Activated CD8-positive, alpha-beta T cell treated with anti-CD3 and anti-CD28 coated beads, Interleukin-2, amount 10 ng/mL, durations not matched to agents 7 days and 5 days (primary cell): ENCODE measurements at places on chromosomes 5 and 9. TPM values are rescaled to one million over a fixed set of nuclear protein-coding genes. Genes with fewer than 3 reads are reported as not detected.

- no peaks in the 10 kb centered on the region for H3K36me3 ChIP-seq
- H3K27me3 ChIP-seq, result peaks cover 4% of the 10 kb centered on the region
- no peaks in the 10 kb centered on the region for H3K4me1 ChIP-seq
- no peak overlapping the region for H3K4me3 ChIP-seq
- H3K27ac ChIP-seq, result no peak overlapping the region
- DNase-seq, result no peak
Observed at GRCh38 chr5:151903243-151903653, 21.4 kb downstream of the GLRA1 start.

- H3K27me3 ChIP-seq, result peaks cover 39% of the 10 kb centered on the region
- no peak overlapping the region for H3K4me3 ChIP-seq
- no peaks in the 10 kb centered on the region for H3K4me1 ChIP-seq
- H3K36me3 ChIP-seq, result no peaks in the 10 kb centered on the region
- DNase-seq, result no peak
Observed at GRCh38 chr5:127492854-127493738, 24.3 kb upstream of the PRRC1 start.

DNA sequence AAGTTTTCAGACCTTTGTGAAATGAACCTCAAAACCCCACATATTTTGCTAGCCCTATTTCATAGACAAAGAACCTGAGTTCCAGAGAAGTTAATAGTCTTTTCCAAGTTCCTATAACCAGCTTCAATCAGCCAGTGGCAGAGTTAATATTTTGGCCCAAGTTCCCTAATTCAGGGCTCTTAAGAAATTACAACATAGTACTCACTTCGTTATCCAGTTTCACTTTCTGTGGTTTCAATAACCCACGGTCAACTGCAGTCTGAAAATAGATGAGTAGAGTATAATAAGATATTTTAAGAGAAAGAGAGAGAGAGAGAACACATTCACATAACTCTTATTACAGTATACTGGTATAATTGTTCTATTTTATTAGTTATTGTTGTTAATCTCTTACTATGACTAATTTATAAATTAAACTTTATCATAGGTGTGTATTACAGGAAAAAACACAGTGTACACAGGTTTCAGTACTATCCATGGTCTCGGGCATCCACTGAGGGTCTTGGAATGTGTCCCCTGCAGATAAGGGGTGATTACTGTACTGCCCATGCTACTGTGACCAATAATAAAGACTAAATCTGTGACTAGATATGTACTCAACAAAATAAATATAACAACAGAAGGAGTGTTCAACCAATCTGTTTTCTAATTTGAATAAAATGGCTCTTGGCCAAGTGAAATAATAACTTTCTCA lies 9.3 kb upstream of the MYOT start:
- no peaks in the 10 kb centered on the region for H3K27me3 ChIP-seq
- H3K36me3 ChIP-seq, result no peaks in the 10 kb centered on the region
- peak overlapping the region; percentile 75 for H3K27ac ChIP-seq
- H3K4me3 ChIP-seq, result peak overlapping the region; percentile 69

GRCh38 chr9:31389075-31389474 lies 995.4 kb upstream of the ACO1 start:
- no peaks in the 10 kb centered on the region for H3K36me3 ChIP-seq
- H3K27ac ChIP-seq, result no peak overlapping the region
- H3K4me1 ChIP-seq, result peaks cover 5% of the 10 kb centered on the region
- no peak overlapping the region for H3K4me3 ChIP-seq
- DNase-seq, result no peak

- H3K36me3 ChIP-seq, result no peaks in the 10 kb centered on the region
- H3K4me3 ChIP-seq, result no peak overlapping the region
Observed at GRCh38 chr9:123955637-123956036, 25.7 kb upstream of the DENND1A start.

DNA sequence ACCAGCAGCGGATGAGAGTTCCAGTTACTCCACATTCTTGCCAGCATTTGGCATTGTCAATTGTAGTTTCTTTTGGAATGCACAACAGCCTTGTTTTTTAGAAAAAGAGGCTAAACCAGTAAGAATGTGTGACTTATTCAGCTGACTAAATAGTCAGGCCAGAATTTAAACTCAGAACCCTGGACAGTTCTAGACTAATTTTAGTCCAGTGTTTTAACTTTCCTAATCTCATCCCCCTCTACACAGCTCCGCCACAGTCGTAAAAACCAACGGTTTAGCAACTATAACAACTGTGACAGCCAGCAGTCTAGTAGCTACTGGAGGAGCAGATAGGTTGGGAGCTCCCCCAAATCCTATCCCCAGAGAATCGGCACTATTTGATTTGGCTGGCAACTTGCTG lies 103.7 kb downstream of the FOXD1 start:
- H3K27me3 ChIP-seq, result peaks cover 24% of the 10 kb centered on the region
- no peaks in the 10 kb centered on the region for H3K36me3 ChIP-seq
- H3K27ac ChIP-seq, result no peak overlapping the region
- no peak for DNase-seq

DNA sequence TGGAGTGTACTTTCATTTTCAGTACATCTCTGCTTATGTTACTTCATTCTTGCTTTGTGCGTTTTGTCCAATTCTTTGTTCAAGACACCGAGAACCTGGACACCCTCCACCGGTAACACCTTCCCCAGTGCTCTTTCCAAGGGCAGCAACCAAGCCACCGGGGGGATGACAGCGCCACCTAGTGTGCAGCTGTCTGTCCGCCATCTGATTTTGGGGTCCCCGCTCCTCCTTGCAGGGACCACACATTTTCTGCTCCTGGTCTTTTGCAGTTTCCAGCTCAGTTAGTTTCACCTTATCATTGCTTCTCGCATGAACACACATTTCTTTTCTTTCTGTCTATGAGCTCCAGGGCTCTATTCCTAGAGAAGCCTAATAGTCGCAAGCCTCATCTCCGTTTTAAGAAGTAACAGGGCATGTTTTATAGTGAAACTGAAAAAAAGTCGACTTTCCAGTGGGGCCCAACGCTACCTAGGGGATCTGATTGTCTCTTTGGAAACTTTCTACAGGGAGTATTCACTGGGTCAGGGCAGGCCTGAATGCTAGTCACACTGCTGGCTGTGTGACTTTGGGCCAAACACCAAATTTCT lies 152.1 kb downstream of the FSTL4 start:
- peak; percentile 53 for DNase-seq
- H3K4me3 ChIP-seq, result no peak overlapping the region
- no peaks in the 10 kb centered on the region for H3K36me3 ChIP-seq
- H3K27ac ChIP-seq, result no peak overlapping the region
- no peaks in the 10 kb centered on the region for H3K27me3 ChIP-seq
- H3K4me1 ChIP-seq, result no peaks in the 10 kb centered on the region

GRCh38 chr5:134206627-134207160 lies 19.2 kb downstream of the PPP2CA start:
- no peak overlapping the region for H3K4me3 ChIP-seq
- DNase-seq, result no peak
- H3K27me3 ChIP-seq, result no peaks in the 10 kb centered on the region

DNA sequence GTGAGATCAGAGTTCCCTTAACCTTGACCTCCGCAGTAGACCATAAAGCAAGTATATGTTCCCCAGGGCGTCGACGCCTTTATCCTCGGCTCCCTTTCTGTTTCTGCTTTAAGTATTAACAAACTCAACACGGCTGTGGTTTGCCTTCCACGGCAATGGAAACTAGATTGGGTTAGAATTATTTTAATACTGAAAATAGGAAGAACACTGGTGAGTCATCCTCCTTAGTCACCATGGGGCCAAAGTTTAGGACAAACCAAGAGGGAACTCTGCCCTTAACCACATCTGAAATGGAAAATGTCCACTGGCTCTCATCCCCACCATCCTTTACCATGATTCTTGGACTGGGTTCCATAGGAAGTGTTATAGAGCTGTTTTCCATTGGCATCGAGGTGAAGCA lies 386.1 kb downstream of the ACTL7B start:
- DNase-seq, result no peak
- H3K27ac ChIP-seq, result no peak overlapping the region
- no peaks in the 10 kb centered on the region for H3K27me3 ChIP-seq

DNA sequence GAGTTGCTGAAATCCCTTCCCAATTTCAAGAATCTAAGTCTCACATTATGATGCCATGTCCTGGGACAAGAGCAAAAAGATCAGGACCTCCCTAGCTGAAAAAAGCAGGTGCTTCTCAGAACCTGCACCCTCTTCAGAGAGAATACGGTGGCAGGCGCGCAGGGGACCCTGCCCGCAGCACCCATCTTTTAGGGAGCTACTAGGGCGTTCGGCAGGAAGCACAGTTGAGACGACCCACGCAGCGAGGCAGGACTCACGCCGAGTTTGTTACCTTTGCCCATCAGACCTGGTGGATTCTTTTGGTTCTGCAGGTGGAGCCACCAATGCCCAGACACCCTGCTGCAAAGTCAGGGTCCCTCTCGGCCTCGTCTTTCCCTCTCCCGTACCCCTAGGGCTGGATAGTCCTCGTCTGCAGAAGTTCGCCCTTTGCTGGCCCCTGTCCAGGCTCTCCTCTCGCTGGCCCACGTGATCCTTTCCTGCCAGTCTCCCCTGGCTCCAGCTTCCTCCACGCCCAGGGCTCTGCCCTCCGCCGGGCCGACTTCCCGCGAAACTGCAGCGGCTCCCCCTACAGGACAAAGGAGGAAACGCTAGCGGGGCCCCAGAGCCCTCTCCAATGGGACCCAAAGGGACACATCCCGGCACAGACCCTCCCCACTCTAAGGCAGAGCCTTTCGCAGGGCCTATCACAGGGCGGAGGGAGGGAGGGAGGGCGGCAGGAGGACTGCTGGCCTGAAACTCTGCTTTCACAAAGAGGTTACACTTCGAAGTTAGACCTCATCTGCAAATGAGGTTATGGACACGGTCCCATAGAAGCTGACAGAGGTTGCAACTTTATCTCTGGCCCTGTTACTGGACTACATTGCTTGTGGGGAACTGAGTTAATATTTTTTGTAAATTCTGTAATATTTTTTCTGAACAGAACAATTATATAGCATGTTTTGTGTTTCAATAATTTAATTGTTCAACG lies 28.8 kb downstream of the TMEM174 start:
- no peak overlapping the region for H3K4me3 ChIP-seq
- peaks cover 46% of the 10 kb centered on the region for H3K27me3 ChIP-seq
- peaks cover 3% of the 10 kb centered on the region for H3K4me1 ChIP-seq
- H3K27ac ChIP-seq, result no peak overlapping the region

GRCh38 chr9:124008303-124008693 lies 3.3 kb upstream of the LHX2 start:
- peaks cover 9% of the 10 kb centered on the region for H3K36me3 ChIP-seq
- no peak for DNase-seq
- peaks cover 13% of the 10 kb centered on the region for H3K4me1 ChIP-seq
- peaks cover 76% of the 10 kb centered on the region for H3K27me3 ChIP-seq
- H3K4me3 ChIP-seq, result peak overlapping the region; percentile 42
- peak overlapping the region; percentile 60 for H3K27ac ChIP-seq

DNA sequence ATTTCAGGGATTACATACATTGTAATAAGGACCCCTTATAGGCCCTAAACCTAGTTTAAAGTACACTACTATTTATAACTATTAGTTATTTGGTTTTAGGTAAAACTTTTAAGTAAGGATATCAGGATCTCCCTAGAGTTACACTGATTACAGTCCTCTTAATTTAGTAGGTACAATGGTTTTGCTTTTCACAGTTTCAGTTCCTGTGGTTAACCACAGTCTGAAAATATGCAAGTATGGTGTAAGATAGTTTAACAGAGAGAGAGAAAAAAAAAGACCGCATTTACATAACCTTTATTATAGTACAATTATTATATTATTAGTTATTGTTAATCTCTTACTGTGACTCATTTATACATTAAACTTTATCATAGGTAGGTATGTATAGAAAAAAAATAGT lies 725.3 kb upstream of the PTPRD start:
- H3K4me1 ChIP-seq, result no peaks in the 10 kb centered on the region
- no peaks in the 10 kb centered on the region for H3K27me3 ChIP-seq

GRCh38 chr9:18626046-18626698 lies 152.2 kb downstream of the ADAMTSL1 start:
- no peak for DNase-seq
- no peak overlapping the region for H3K4me3 ChIP-seq
- H3K27me3 ChIP-seq, result no peaks in the 10 kb centered on the region
- H3K4me1 ChIP-seq, result no peaks in the 10 kb centered on the region

DNA sequence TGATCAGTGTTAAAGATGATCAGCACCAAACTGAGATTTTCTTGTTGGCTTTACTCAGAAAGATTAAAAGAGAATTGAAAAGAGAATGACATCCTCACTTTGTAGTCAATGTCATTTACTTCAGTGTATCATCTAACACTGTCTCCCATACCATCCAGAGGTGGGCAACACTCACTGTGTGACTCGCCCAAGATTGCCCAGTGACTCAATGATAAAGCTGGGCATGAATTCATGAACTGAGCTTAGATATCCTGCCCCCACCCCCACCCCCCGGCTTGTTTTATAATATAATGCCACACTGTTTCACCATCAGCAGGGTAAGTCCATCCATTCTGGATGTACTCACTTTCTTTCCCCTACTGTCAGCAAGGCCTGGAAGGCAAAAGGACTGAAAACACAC lies 242.2 kb downstream of the FAM114A2 start:
- no peak for DNase-seq
- no peaks in the 10 kb centered on the region for H3K36me3 ChIP-seq
- no peaks in the 10 kb centered on the region for H3K27me3 ChIP-seq
- H3K27ac ChIP-seq, result no peak overlapping the region
- no peak overlapping the region for H3K4me3 ChIP-seq

GRCh38 chr5:139494832-139495231 lies 12.3 kb upstream of the STING1 start:
- no peak overlapping the region for H3K27ac ChIP-seq
- DNase-seq, result no peak
- H3K4me3 ChIP-seq, result no peak overlapping the region
- H3K4me1 ChIP-seq, result peaks cover 18% of the 10 kb centered on the region

- no peaks in the 10 kb centered on the region for H3K36me3 ChIP-seq
- no peak overlapping the region for H3K27ac ChIP-seq
- H3K4me3 ChIP-seq, result no peak overlapping the region
Observed at GRCh38 chr5:147901599-147902039, 4.7 kb downstream of the C5orf46 start.

GRCh38 chr9:4413856-4414255 lies 76.4 kb upstream of the SLC1A1 start:
- H3K4me3 ChIP-seq, result no peak overlapping the region
- no peak for DNase-seq
- H3K27ac ChIP-seq, result no peak overlapping the region
- no peaks in the 10 kb centered on the region for H3K27me3 ChIP-seq

- H3K27me3 ChIP-seq, result no peaks in the 10 kb centered on the region
- peaks cover 10% of the 10 kb centered on the region for H3K36me3 ChIP-seq
- DNase-seq, result no peak
Observed at GRCh38 chr5:115264786-115265185, 2.1 kb upstream of the PGGT1B start.

DNA sequence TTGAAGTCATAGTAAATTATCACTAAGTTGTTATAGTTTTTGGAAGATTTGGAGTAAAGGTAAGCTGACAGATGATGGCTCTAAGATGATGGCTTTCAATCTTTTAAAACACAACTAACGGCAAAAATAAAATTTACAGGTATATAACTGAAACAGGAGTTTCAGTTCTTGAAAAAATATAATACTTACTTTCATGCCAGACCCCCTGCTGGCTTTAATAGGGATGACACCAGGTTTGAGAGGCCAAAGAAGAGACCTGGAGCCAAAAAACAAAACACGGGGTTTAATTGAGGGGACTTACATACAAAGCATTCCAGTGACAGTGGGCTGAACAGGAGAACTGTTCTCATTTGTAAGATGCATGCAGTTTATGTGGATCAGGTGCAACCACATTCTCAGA lies 301.7 kb upstream of the PCSK5 start:
- H3K4me3 ChIP-seq, result no peak overlapping the region
- H3K27ac ChIP-seq, result no peak overlapping the region
- H3K27me3 ChIP-seq, result no peaks in the 10 kb centered on the region
- H3K36me3 ChIP-seq, result no peaks in the 10 kb centered on the region

CORO2A gene
- total RNA-seq, result 9.2 TPM

NR2F1-AS1 gene
- not detected for total RNA-seq

LMNB1 gene
- total RNA-seq, result 396 TPM

TRAF1 gene
- 52.9 TPM for total RNA-seq

LECT2 gene
- not detected for total RNA-seq

AK8 gene
- total RNA-seq, result not detected

TAS2R1 gene
- total RNA-seq, result not detected

ATP6V1G1 gene
- total RNA-seq, result 82.0 TPM

STC2 gene
- 16.6 TPM for total RNA-seq
